Stimulated activated CD8-positive, alpha-beta memory T cell treated with anti-CD3 and anti-CD28 coated beads, Interleukin-2, amount 100 ng/mL, for 48 hours (primary cell): ENCODE measurements at places on chromosomes 13 and 19.

- DNase-seq = peak; percentile 92
Measured at GRCh38 chr19:54464044-54464629, 559 bp upstream of the LENG9 start.

- no peak for DNase-seq
Measured at GRCh38 chr19:3463714-3464586, 16.4 kb downstream of the SMIM24 start.

- DNase-seq = no peak
Measured at GRCh38 chr13:43528992-43529391, 257.8 kb downstream of the ENOX1 start.

GRCh38 chr19:50238043-50238442 lies 34.6 kb downstream of the MYH14 start:
- no peak for DNase-seq

- no peak for DNase-seq
Measured at GRCh38 chr13:46192412-46192811, 10.4 kb upstream of the LCP1 start.

DNA sequence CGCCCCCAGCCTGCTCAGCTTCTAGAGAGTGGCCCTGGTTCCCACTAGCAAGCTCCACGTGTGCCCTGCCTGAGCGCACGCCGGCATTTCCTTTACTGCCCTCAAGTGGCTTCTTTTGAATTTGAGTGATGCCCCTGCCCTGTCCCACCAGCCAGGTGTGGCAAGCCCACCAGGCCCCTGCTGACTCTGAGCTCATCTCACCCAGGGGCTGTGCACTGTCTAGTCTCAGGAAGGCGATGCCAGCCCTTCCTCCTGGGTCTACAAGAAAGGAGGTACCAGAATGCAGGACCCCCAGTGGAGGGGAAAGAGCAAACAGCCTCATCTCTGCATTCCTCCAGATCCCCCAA lies 17.3 kb upstream of the EPHX3 start:
- no peak for DNase-seq
